ENCODE measurements at places on chromosomes 1 and 21.

- peaks cover 7% of the 10 kb centered on the region for H3K36me3 ChIP-seq
- H3K4me3 ChIP-seq = no peak overlapping the region
- H3K4me1 ChIP-seq = peaks cover 7% of the 10 kb centered on the region
- no peaks in the 10 kb centered on the region for H3K27me3 ChIP-seq
- no peak for DNase-seq
- H3K27ac ChIP-seq = no peak overlapping the region
Measured at GRCh38 chr1:12015001-12015491, 4.3 kb upstream of the MIIP start.

- H3K27me3 ChIP-seq = no peaks in the 10 kb centered on the region
- no peaks in the 10 kb centered on the region for H3K4me1 ChIP-seq
- peaks cover 19% of the 10 kb centered on the region for H3K36me3 ChIP-seq
- no peak overlapping the region for H3K27ac ChIP-seq
- no peak for DNase-seq
Measured at GRCh38 chr1:53963460-53963859, 17.3 kb downstream of the LRRC42 start.

DNA sequence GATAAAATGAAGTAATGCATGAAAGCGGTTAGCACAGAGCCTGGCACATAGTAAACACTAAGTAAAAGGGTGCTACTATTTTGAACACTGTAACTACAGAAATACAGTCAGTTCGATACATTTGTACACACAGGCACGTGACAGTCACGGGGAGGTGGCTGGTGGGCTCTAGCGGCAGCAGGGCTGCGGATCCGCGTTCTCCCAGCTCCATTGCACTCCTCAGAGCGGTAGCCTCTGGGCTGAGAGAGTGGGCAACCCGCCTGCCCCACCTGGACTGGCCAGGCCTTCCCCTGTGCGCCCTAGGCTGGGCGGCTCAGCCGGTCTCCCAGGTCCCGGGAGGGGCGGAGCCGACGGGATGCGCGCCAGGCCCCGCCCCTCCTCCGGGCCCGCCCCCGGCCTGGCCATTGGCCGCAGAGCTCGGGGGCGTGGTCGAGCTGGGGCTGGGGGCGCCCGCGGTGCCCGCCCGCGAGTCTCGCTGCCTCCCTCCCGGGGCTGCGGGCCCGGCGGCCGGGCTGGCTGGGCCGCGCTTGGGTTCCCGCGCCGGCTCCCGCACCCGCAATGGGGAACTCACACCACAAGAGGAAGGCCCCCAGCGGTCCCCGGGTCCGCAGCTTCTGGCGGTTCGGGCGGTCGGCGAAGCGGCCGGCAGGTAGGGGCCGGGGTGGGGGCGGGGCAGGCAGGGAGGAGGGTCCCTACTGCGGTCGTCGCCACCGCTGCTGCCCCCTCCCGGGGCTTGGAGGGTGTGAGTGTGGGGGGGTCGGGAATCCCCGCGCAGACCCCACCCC lies 51.2 kb upstream of the SYNC start:
- H3K27me3 ChIP-seq = peaks cover 29% of the 10 kb centered on the region
- H3K4me1 ChIP-seq = peaks cover 12% of the 10 kb centered on the region
- no peak overlapping the region for H3K27ac ChIP-seq
- peak overlapping the region; percentile 70 for H3K4me3 ChIP-seq
- DNase-seq = peak; percentile 72

DNA sequence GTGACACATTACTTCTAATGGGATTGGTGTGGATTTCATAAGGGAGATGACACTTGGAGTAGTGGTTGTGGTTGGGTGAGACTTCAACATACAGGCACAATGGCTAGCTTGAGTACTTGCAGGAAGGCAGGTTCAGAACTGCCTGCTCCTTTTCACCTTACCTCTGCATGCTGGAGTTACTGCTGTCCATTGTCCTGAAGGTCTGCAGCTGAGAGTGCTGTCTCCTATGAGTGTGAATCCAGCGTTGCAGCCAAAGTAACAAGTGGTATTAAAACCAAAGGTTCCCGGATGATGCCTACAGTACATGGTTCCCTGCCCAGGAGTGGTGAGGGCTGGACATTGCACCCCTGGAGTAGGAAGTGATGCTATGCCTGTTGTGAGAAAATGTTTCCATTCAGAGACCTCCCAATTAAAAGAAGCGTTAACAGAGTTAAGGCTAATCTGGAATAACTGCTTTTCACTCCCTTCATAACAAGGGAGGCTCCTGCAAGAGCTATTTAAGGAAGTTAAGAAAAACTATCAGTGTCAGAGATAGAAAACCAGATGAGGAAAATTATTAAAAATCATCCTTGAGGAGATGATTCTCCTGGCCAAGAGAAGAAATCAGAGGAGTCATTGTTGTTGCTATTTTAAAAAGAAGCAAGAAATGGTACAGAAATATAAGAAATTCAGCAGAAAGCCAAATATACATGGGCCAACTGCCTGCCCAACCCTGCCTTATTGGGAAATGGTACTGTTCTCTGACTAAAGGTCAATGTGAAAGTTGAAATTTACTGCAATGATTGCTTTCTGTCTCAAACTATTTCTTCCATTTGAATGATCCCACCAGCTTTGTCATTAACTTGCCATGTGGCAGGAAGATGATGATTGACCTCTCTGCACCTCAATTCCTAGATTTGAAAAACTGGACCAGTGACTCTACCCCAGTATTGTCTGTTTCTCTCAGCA lies 9.8 kb upstream of the F5 start:
- H3K27ac ChIP-seq = no peak overlapping the region
- H3K4me1 ChIP-seq = peaks cover 9% of the 10 kb centered on the region
- DNase-seq = no peak
- no peaks in the 10 kb centered on the region for H3K36me3 ChIP-seq
- peaks cover 8% of the 10 kb centered on the region for H3K27me3 ChIP-seq

DNA sequence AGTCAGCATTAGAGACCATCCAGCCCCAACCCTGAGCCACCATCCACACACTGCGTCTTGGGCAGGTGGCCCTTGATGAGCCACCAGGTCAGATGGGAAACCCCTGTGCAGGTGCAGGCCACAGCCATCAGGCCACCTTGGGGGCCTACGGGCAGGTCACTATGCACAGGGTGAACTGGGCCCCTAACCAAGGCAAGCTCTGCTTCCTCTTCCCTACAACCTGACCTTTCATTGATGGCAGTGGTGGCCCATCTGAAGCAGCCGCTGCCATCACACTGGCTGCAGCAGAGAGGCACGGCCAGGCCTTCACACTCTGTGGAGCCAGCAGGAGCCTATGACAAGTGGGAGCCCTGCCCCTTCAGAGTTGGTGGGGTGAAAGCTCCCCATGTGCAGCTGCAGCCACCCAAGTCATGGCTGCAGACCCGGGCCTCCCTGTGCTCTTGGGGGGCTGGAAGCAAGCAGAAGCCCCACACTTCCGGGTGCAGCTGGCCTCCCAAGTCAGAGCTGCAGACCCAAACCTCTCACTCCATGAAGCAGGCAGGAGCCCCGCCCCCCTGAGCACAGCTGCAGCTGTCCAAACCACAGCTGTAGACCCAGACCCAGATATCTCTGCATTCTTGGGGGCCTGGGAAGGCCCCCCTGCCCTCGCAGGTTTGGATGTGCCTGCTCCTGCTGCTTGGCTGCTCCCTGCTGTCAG lies 681.5 kb downstream of the MATN1 start:
- no peak overlapping the region for H3K27ac ChIP-seq
- DNase-seq = no peak
- no peaks in the 10 kb centered on the region for H3K36me3 ChIP-seq
- H3K4me1 ChIP-seq = peaks cover 5% of the 10 kb centered on the region
- no peaks in the 10 kb centered on the region for H3K27me3 ChIP-seq

GRCh38 chr1:41890825-41891198 lies 27.9 kb downstream of the HIVEP3 start:
- DNase-seq = no peak
- H3K27me3 ChIP-seq = no peaks in the 10 kb centered on the region
- H3K27ac ChIP-seq = peak overlapping the region; percentile 86

DNA sequence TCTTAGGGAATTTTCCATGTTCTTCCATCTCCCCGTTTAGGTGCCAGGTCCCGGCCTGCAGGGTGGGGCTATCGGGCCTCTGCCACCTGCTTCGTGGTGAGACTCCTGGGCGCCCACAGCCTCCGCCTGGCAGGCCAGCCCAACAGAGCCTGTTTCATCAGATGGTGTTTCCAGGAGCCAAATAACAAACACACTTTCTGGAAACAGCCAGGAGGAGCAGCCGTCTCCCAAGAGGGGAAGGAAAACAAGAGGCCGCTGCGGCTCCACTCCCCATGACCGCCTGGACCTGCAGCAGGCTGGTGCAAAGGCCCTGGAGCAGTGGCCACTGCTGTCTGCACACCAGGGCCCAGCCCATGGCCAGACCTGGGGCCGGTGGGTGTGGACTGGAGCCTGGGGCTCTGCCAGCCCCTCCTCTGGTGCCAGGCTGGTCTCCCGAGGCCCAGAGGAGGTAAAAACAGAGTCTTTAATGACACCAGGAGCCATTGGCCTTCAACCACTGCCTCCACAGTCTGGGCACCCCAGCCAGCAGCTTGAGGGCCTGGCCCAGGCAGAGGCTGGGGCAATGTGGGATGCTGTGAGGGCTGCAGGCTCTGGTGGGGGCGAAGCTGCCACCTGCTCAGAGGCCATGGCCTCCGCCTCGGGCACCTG lies 55.0 kb downstream of the SLX9 start:
- no peak overlapping the region for H3K4me3 ChIP-seq
- DNase-seq = no peak
- peaks cover 11% of the 10 kb centered on the region for H3K27me3 ChIP-seq
- no peaks in the 10 kb centered on the region for H3K36me3 ChIP-seq

- peak overlapping the region; percentile 36 for H3K27ac ChIP-seq
- DNase-seq = no peak
- peaks cover 3% of the 10 kb centered on the region for H3K4me1 ChIP-seq
- no peaks in the 10 kb centered on the region for H3K27me3 ChIP-seq
- H3K4me3 ChIP-seq = no peak overlapping the region
Measured at GRCh38 chr1:151370211-151370911, 2.1 kb downstream of the SELENBP1 start.

GRCh38 chr1:51519865-51520699 lies 1.0 kb upstream of the EPS15 start:
- H3K27ac ChIP-seq = no peak overlapping the region
- H3K36me3 ChIP-seq = no peaks in the 10 kb centered on the region
- H3K27me3 ChIP-seq = no peaks in the 10 kb centered on the region
- no peak for DNase-seq

GRCh38 chr1:153733970-153734369 lies 6.1 kb downstream of the INTS3 start:
- DNase-seq = no peak
- H3K4me1 ChIP-seq = peaks cover 10% of the 10 kb centered on the region
- no peaks in the 10 kb centered on the region for H3K27me3 ChIP-seq
- H3K4me3 ChIP-seq = no peak overlapping the region
- H3K27ac ChIP-seq = no peak overlapping the region

DNA sequence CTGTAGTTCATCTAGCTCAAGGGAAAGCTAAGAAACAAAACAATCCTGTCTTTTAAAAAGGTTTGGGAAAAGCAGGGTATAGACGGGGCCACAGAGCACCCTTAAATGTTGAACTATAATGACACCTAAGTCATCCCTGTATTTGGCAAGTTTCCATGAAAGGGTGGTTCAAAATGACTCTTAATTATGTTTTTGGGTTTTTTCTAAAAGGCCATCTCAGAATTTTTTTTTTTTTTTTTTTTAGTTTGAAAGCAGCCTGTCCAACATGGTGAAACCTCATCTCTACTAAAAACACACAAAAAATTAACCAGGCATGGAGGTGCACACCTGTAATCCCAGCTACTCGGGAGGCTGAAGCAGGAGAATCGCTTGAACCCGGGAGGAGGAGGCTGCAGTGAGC lies 22.2 kb downstream of the TOMM20 start:
- no peaks in the 10 kb centered on the region for H3K27me3 ChIP-seq
- H3K4me1 ChIP-seq = peaks cover 11% of the 10 kb centered on the region
- H3K36me3 ChIP-seq = no peaks in the 10 kb centered on the region
- no peak overlapping the region for H3K27ac ChIP-seq

DNA sequence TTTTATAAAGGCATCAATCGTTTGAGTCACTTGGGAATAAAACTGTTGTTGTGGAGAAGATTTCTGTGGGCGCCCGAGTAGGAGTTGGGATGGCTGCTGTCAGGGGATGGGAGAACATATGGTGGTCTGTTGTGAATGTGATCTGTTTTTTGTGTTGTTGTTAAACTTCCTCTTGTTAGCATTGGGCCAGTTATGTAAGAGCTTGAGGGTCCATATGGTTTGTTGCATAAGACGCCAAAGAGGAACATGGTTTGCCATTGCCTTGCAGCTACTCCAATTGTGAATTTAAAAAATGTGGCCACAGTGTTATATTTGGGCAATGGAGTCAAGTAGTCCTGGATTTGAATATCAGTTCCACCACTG lies 136.1 kb upstream of the JUN start:
- H3K4me3 ChIP-seq = no peak overlapping the region
- peaks cover 17% of the 10 kb centered on the region for H3K4me1 ChIP-seq
- no peak for DNase-seq
- no peak overlapping the region for H3K27ac ChIP-seq
- H3K27me3 ChIP-seq = no peaks in the 10 kb centered on the region

DNA sequence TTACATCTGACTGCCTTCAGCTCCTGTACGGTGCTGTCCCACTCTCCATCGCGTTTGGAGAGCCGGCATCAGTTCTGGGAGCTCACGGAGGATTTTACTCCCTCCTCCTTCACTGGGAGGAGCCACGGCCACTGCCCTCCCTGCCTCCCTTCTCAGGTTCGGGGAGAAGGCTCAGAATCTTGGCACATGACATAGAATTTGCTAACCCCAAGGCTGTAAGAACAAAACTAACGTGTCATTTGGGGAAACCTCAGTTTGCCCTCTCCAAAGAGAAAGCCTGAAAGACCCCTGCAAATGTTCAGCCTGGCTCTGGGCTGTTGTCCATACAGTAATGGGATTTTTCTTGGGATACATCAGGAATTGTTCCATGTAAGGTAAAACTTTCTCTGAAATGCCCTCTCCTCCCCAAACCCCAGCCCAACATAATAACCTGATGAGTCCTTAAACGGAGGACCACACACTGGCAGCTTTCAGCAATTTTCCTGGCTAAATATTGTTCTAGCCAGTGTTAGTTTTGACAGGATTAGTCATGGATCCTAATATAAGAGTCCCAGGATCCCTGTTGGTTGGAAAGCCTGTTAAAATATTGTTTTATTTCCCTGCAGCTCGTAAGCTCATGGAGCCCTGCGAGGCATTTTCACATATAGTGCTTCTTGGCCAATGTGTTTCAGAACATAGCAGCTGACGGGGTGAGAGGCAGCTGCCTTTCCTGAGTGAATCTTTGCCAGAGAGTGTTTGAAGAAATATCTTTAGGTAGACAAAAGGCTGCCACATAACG lies 98.8 kb downstream of the RHOU start:
- DNase-seq = no peak
- no peaks in the 10 kb centered on the region for H3K27me3 ChIP-seq
- H3K4me3 ChIP-seq = no peak overlapping the region
- no peak overlapping the region for H3K27ac ChIP-seq
- no peaks in the 10 kb centered on the region for H3K4me1 ChIP-seq

GRCh38 chr1:55246896-55247295 lies 31.7 kb upstream of the USP24 start:
- H3K36me3 ChIP-seq = no peaks in the 10 kb centered on the region
- H3K27ac ChIP-seq = no peak overlapping the region
- no peaks in the 10 kb centered on the region for H3K27me3 ChIP-seq
- no peak overlapping the region for H3K4me3 ChIP-seq
- DNase-seq = no peak

GRCh38 chr1:66446261-66447001 lies 87.5 kb upstream of the SGIP1 start:
- peaks cover 28% of the 10 kb centered on the region for H3K4me1 ChIP-seq
- no peaks in the 10 kb centered on the region for H3K27me3 ChIP-seq
- H3K4me3 ChIP-seq = peak overlapping the region; percentile 82
- DNase-seq = peak; percentile 70
- no peaks in the 10 kb centered on the region for H3K36me3 ChIP-seq
- H3K27ac ChIP-seq = peak overlapping the region; percentile 95

- H3K4me3 ChIP-seq = no peak overlapping the region
- DNase-seq = no peak
- H3K27ac ChIP-seq = no peak overlapping the region
- peaks cover 6% of the 10 kb centered on the region for H3K27me3 ChIP-seq
Measured at GRCh38 chr1:187037973-187038553, 209.3 kb downstream of the PLA2G4A start.

Measured in naive B cell (primary cell).